ENCODE measurements at places on chromosomes 5 and 9. TPM values are rescaled to one million over a fixed set of nuclear protein-coding genes. Genes with fewer than 3 reads are reported as not detected.

DNA sequence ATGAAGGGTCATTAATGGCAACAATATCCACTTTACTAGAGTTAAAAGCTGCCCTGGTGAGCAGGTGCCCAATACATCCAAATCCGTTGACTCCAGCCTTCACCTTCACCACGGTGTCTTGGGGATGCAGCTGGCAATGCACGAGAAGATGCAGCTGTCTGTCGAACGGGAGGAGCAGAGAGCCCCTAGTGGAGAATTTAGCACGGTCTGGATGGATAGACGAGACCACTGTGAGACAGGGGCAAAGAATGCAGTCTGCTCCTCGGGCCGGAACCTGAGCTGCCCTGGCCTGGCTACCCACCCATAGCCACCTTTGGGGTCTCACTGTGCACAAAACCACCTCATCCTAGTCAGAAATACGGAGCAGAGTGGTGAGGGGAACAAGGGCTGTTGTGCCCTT lies 35.1 kb downstream of the ADRA1B start:
- DNase-seq, result no peak

Gene C9orf153
- total RNA-seq, result 0.30 TPM

Gene CDC20B
- total RNA-seq, result 0.48 TPM

- no peak for DNase-seq
Observed at GRCh38 chr9:121781701-121782464, 130.4 kb downstream of the DAB2IP start.

DNA sequence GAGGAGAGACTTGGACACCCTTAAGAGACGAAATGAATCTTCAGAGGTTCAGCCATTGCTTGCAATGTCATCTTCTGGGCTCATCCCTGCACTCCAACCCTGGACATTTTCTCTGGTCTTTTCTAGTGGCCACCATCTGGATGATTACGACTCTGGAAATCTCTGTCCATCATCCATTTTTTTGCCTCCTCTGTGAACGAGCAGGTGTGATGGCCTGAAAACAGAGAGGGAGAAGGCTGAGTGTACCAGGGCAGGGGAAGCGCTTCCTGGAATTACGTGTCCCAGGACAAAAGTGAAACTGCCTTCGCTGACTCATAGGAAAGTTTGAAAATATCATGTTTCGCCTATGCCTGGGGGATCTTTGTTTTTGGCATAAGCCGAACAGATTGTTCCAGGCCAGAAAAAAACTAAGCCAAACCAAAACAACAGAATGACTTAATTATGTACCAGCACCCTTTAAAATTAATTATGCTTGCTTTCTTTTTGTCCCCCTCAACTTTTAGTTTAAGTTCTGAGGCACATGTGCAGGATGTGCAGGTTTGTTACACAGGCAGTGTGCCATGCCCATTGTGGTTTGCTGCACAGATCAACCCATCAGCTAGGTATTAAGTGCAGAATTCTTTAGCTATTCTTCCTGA lies 31.9 kb downstream of the ANKRD33B start:
- no peak for DNase-seq

Gene FAM169A
- total RNA-seq, result 10.2 TPM

- DNase-seq, result no peak
Observed at GRCh38 chr9:17488662-17489061, 90.2 kb upstream of the SH3GL2 start.

- DNase-seq, result no peak
Observed at GRCh38 chr5:56959326-56959725, 7.4 kb upstream of the MIER3 start.

DNA sequence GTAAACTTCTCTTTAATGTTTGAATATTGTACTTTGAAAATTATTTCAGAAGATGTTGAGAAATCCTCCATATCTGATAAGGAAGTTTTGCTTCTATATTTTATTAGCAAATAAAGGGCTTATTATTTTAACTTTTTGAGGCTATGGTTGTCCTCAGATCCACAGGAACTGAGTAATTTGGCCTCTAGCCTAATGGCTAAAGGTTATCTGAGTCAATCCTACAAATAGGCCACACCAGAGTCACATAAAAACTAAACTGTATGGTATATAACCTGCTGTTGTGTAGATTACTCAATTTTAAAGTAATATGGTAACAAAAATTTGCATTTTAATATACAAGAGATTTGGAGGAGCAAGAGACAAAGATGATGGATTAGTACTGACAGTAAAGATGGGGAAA lies 549.2 kb upstream of the GRAMD2B start:
- no peak for DNase-seq

DNA sequence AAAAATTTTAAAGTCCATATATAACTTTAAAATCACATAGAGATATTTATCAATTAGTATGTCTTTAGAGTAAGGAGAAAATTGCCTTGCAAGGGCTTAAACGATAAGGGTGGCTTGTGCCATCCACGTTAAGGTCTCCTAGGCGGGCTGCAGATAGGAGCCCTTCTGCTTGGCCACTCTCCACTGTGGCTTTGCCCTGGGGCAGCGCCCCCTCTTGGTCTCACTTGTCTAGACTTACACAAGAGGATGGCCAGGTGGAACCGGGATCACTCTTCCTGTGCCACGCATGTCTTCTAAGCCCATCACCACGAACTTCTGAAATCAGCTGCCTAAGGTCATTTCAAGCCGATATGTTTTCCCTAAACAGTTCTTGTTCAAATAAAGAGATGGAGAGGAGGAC lies 2.9 kb downstream of the FPGS start:
- DNase-seq, result no peak

Gene IFNA21
- total RNA-seq, result not detected

DNA sequence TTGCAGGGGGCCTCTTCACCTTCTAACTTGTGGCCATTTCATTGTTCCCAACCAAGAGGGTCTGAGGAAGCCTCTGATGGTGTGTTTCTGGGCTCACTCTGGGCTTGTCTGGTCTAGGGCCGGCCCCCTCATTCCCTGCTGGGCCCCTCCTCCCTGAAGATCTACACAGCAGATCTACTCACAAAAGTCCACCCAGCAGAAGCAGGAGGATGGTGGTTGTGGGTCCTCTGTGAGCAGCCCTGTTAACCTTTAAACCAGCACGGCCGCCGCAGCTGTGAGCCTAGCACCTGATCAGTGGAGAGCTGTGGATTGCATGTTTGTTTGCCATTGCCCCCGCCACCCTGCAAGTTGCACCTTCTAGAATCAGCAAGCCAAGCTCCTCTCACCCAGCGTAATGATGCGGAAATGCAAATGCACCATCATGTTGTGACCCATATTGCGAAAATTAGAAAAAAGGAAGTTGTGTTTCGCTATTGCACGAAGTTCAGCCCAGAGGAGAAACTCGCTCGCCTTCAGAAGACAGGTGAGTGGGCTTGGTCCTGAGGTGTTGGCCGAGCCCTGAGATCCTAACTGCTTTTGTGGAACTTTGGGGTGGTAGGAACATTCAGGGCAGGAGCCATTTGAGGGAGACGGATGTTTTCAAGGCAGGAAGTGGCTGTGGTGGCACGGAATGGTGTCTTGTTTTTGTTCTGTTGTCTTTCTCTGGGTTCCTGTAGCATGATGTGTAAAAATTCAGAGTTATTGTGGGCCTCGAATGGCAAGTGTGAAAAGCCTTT lies 16.7 kb downstream of the FGD3 start:
- DNase-seq, result peak; percentile 79

Gene PSD2
- total RNA-seq, result 0.08 TPM

GRCh38 chr5:160640406-160640805 lies 211.6 kb downstream of the ATP10B start:
- DNase-seq, result no peak

Gene HMGCS1
- 51.8 TPM for total RNA-seq

Gene SPINK4
- not detected for total RNA-seq

DNA sequence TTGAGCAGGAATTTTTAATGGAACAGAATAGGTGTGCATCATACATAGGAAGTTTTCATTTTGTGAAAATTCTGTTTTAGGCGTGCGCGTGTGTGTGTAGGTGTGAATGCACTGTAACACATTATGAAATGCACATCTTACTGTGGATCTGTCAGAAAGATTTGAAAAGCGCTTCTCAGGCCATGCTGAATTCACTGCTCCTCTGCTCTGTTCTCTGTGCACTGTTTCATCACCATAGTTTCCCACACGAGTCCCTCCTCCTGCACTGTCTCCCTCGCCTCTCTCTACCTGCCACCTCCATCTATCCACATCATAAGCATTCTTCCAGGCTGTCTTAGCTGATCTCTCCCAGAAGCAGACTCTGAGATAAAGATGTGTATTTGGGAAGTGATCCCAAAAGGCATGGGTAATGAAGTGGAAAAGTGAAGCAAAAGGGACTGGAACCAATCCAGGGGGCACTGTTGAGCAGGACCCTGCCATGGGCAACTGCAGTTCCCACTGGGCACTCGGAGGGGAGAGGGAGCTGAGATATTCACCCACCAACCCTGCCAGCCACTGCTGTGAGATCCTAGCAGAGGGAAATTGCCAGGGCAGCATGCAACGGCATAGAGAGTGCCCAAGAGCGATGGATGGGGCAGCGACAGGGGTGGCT lies 65.9 kb downstream of the GABBR2 start:
- DNase-seq, result no peak

Gene DNAI1
- total RNA-seq, result not detected

DNA sequence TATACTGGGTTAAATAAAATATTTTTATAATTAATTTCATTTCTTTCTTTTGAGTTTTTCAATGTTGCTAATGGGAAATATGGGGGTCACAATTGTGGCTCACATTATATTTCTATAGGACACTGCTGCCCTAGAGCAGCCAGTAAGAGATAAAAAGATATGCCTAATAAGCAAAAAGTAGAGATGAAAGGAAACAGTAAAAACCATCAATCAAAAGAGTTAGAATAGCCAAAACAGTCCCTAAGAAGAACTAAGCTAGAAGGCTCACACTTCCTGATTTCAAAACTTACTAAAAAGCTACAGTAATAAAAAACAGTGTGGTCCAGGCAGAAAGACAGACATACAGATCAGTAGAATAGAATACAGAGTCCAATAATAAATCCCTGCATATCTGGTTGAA lies 104.4 kb downstream of the FANCC start:
- DNase-seq, result no peak

DNA sequence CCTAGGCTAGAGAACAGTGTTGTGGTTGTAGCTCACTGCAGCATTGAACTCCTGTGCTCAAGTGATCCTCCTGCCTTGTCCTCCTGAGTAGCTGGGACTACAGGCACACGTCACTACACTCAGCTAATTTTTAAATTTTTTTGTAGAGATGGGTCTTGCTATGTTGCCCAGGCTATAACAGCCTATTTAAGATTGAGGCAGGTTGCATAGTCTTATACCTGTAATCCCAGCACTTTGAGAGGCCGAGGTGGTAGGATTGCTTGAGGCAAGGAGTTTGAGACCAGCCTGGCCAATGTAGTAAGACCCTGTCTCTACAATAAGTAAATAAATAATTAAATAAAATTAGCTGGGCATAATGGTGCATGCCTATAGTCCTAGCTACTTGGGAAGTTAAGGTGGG lies 79.9 kb downstream of the VPS13A start:
- no peak for DNase-seq

GRCh38 chr5:145632701-145633100 lies 202.4 kb downstream of the PRELID2 start:
- no peak for DNase-seq
